Fibroblast of skin of abdomen (primary cell): ENCODE measurements at places on chromosomes 4 and X.

- no peak for DNase-seq
Measured at GRCh38 chrX:49249071-49249470, 13.8 kb downstream of the CCDC22 start.

GRCh38 chr4:174873931-174874330 is 44.2 kb upstream of the ADAM29 start:
- DNase-seq: no peak

GRCh38 chr4:13164783-13165331 is 319.3 kb downstream of the RAB28 start:
- no peak for DNase-seq

- no peak for DNase-seq
Measured at GRCh38 chrX:143788265-143788664, 67.7 kb upstream of the SPANXN2 start.

DNA sequence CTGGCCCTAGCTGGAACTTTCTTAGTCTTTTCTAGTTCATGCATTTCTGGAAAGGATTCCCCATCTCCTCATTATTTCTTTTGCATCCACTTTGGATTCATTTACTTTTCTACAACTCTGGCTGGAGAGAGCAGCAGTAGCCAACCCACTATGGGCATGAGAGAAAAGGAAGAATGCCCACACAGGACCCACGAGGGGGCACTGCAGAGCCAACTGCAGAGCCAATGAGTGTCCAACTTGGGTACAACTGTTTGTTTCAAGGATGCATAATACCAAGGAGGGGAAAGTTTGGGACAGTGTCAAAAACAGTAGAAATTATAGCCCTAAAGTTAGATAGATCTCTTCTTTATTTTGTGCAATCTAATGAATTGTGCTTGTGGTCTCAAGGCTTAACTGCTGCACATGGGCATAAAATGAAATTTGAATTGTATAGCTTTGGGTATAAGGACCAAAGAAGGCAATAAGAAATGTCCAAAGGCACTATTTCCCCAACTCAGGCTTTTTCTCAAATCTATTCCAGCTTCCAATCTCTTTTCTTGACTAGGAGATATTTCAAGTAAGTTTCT is 230.6 kb downstream of the NSUN7 start:
- DNase-seq: no peak

DNA sequence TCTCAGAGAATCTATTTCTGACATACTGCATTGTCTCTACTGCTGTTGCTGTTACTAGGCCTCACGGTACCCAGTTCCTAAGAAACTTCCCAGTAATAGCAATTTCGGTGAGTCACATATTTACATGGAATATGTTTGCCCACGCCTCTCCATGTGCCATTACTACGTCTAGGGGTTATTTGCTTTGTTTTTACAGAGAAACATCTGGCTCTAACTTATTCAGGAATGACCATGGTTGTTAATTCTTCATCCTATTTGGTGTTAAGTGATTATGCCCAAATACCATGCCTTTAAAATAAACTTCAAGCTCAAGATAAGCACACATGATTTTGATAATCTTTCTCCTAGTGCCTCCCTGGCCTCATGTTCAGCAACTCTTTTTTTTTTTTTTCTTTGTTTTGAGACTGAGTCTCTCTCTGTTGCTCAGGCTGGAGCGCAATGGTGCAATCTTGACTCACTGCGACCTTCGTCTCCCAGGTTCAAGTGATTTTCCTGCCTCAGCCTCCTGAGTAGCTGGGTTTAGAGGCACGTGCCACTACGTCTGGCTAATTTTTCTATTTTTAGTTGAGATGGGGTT is 101.0 kb upstream of the HS3ST1 start:
- no peak for DNase-seq

- DNase-seq: no peak
Measured at GRCh38 chr4:101418466-101418865, 71.1 kb upstream of the PPP3CA start.

- peak; percentile 40 for DNase-seq
Measured at GRCh38 chr4:148021686-148022085, 289.8 kb downstream of the ARHGAP10 start.

DNA sequence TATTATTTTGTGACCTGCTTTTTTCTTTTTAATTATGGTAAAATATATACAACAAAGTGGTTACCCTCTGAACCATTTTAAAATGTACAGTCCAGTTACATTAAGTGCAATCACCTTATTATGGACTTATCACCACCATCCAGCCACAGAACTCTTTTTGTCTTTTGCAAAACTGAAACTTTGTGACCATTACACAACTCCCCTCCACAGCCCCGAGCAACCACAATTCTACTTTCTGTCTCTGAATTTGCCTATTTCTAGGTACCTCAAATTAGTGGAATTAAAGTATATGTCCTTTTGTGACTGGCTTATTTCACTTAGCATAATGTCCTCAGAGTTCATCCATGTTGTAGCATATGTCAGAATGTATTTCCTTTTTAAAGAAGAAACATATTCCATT is 39.3 kb upstream of the WWC2 start:
- DNase-seq: no peak

DNA sequence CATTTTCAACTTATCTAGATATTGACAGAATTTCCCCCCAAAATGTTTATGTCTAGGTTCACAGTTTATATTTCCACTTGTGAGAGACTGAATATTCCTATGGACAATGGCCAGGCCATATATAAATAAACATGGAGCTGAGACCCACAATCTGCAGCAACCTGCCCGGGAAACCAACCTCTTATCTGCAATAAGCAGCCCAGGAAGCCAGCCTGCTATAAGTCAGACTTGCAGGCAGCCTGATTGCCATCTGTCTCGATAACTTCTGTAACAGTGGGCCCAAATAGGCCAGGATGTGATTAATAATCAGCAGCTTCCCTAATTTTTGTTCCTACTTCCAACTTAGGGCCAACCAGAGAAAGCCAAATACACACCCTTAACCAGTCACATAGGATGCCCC is 5.2 kb upstream of the NAP1L5 start:
- no peak for DNase-seq

DNA sequence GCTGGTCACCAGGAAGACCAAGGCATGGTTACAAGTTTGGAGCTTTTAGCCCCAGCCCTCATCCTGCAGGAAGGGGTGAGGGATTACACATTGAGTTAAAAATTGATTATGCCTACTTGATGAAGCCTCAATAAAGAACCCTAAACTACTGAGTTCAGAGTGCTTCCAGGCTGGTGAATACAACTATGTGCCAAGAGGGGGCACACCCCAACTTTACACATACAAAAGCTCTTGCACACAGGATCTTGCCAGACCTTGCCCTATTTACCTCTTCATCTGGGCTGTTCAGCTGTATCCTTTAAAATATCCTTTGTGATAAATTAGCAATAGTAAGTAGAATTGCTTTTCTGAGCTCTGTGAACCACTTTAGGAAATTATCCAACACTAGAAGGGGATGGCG is 489.3 kb downstream of the INPP4B start:
- no peak for DNase-seq

- DNase-seq: no peak
Measured at GRCh38 chr4:4358093-4358854, 28.6 kb upstream of the NSG1 start.

DNA sequence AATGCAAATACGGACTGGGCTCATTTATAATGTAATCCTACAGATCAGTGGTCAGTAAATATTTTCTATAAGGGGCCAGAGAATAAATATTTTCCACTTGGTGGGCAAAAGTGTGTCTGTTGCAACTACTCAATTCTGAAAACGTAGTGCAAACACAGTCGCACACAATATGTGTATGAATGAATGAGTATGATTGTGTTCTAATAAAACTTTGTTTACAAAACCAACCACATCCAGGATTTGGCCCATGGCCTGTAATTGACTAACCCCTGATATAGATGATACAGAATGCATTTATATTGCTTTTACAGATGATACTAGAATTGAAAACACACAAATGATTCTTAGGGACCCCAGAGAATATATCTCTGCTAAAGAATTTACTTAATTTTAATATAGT is 197.6 kb downstream of the ASB9 start:
- DNase-seq: no peak

DNA sequence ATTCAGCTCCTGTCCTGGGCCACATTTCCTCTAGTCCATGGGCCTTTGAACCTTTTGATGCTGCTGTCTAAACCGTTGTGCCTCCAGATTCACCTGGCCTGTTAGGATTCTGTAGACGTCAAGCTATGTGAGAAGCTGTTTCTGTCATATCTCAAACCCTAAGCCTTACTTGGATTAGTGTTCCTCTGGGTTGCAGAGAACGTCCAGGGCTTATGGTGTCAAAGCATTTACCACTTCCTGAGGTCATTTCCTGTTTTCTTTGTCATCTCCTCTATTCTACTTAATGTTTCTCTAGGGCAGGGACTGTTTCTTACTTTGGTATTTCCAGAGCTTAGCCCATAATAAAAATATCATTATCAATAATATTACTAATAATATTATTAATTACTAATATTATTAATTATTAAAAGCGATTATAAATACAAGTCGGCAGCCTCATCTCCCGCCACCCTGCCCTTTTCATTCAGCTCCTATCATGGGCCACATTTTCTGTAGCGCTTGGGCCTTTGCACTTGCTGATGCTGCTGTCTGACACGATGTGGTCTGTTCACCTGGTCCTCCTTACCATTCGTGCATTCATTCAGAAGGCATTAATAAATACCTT is 19.1 kb downstream of the PRIMPOL start:
- DNase-seq: no peak

DNA sequence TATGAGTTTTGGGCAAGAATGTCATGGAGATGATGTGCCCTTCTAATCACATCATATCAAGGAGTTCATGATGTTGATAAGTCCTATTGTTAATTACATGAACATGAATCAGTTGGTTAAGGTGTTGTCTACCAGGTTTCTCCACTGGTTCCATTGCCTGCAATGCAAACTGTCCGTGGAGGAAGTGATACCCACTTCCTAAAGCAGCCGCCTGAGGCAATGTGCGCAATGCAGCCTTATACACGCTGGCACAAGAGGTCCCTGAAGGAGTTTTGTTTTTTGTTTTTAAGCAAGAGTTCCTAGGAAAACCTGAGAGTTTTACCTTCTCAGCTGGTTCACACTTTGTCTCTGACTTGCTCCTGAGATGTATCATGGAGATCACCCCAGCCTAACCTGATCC is 5.9 kb upstream of the GPKOW start:
- DNase-seq: no peak

GRCh38 chrX:40651620-40652223 is 4.4 kb upstream of the CXorf38 start:
- DNase-seq: peak; percentile 44

DNA sequence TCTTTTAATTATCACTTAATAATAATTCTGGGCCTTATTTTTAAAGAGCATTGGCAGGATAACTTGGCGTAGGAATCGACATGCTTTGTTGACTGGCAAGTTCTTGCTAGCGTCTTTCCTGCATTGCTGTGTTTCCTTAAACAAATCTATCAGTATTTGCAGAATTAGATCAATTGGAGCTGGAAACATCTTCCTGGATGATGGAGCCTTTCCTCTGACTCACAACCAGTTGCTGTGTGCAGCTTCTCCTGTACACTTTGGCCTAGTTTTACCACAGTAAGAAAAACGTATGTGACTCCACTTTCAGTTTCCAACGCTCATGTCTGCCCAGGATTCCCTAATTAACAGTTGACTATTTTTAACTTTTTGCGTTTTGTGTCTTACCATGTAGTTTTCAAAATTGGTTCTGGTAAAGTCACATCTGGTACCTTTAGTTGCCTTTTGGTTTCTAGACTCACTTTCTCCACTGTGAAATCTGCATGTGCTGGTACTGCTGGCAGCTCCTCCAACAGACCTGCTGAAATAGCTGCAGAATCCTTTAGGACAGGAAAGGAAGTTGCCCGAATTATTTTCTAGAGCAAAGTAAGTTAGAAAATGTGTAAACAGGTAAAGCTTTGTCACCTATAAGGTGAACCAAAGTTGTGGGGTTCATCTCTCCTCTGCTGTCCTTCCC is 553.2 kb upstream of the FAT1 start:
- peak; percentile 20 for DNase-seq

- no peak for DNase-seq
Measured at GRCh38 chr4:32268863-32269262, 1548.7 kb downstream of the PCDH7 start.
